ENCODE measurements at places on chromosomes 2 and 18.

DNA sequence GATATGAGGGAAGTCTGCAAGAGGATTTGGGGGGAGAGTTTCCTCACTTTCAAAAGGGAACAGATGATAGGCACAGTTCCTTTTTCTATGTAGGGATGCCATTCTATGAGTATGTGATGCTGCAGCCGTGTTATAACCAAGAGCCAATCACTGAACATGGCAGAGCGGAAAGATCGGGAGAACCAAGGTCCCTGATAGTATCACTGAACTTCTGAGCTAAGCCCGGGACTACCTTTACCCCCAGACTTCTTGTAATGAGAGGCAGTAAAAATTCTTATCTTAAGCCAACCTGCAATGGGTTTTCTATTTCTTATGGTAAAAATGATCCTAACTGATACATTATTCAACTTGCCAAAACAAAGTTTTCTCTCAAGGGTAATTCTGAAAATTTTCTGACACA, 21.6 kb upstream of the SLC1A4 start:
- DNase-seq: no peak

- no peak for DNase-seq
Observed at GRCh38 chr2:819601-820000, 131.0 kb upstream of the SNTG2 start.

GRCh38 chr18:27017901-27018500, 152.5 kb upstream of the AQP4 start:
- DNase-seq: no peak

DNA sequence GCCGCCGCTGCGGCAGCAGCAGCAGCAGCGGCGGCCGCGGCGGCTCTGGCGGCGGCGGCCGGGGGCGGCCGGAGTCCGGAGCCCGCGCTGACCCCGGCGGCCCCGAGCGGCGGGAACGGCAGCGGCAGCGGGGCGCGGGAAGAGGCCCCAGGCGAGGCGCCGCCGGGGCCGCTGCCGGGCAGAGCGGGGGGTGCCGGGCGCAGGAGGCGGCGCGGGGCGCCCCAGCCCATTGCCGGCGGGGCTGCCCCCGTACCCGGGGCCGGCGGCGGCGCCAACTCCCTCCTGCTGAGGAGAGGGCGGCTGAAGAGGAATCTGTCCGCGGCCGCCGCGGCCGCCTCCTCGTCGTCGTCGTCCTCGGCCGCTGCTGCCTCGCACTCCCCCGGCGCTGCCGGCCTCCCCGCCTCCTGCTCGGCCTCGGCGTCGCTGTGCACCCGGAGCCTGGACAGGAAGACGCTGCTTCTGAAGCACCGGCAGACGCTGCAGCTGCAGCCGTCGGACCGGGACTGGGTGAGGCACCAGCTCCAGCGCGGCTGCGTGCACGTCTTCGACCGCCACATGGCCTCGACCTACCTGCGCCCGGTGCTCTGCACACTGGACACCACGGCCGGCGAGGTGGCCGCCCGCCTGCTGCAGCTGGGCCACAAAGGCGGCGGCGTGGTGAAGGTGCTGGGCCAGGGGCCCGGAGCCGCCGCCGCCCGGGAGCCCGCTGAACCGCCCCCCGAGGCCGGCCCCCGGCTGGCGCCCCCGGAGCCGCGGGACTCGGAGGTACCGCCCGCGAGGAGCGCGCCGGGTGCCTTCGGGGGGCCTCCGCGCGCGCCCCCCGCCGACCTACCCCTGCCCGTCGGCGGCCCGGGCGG, 646 bp downstream of the PHLPP1 start:
- no peak for DNase-seq
